NB4 (cell line): ENCODE measurements at places on chromosomes 7 and 10.

- no peak for DNase-seq
Observed at GRCh38 chr7:127715901-127716300, 63.9 kb downstream of the SND1 start.

DNA sequence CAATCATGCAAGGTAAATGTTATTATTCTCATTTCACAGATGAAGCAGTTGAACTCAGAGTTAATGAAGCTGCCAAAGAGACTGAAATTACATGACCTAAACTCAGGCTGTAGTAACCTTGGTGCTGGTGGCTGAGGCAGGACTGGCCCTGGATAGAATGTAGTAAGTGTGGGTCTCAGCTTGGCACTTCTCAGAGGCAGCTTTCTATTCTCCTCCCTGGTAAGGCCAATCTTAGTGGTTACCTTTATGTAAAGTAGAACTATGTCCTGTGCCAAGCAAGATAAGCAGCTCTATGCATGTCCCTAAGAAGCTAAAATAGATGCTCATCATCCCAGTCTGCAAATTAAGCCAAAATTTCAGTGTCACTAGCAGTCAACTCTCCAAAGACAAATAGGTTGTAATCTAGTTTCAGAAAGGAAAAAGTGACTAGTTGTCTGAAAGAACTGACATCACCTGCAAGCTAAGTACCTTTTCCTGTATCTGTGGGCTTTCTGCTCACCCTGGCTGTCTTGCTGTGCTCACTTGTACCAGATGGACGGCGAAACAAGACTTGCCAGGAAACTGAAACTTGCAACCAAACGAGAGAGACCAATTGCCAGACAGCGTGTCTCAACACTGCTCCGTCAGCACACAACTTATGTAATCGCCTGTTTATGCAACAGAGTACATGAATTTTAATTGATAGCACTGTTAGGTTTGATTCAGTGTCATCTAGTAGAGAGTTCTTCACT is 43.7 kb downstream of the CH25H start:
- peak; percentile 73 for DNase-seq

DNA sequence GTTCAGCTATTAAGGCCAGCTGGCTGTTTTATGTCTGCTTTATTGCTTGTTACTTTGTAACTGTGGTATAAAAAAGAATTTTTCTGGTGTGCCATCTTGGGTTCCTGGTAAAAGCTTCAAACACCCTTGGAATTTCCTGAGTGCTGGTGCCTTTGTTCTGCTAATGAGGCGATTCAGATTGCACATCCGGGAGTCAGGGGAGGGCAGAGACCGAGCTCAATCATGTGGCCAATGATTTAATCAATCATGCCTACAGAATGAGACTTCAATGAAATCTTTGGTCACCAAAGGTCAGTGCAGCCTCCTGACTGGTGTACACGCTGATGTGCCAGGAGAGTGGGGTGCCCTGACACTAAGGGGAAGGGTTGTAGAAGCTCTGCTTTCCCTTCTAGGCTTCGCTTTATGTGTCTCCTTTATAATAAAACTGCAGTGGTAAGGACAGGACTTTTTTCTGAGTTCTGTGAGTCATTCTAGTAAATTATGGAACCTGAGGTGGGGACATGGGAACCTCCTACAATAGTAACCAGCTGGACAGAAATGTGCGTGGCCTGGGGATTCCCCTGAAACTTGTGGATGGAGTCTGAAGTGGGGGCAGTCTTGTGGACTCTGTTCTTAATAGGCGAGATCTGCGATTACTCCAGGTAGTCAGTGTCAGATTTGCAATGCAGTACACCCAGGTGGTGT is 69.4 kb upstream of the OGDHL start:
- no peak for DNase-seq

DNA sequence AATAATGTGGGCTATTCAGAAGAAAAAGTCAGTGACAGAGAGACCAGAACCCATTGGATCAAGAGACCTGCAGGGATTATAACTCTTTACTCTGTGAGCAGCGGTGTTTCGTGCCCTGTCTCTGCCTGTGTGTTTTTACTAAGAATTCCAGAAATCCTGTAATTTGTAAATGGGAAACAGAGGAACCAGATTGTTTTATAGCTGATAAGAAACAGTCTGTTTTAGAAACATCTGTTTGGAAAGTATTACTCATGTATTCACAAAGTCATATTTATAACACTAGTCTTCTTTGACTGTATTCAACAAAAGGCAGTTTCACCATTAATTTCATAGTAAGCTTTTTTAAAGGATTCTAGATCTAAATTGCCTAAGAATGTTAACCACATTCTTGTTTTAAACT is 30.0 kb upstream of the VDAC2 start:
- no peak for DNase-seq

DNA sequence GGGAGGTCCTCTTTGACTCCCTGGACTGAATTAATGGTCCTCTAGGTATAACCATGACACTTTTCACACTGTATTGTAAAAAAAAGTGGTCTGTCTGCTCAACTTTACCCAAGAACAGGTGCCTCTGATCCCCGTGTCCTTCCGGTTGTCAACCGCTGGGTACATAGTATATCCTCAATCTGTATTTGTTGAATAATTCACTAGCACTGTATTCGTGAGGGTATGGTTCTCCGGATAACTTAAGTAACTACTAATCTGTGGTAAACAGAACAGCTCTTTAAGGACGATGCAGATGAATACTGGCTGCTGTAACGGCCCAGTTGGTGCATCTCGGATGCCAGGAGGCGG is 472 bp upstream of the ADAM22 start:
- no peak for DNase-seq

DNA sequence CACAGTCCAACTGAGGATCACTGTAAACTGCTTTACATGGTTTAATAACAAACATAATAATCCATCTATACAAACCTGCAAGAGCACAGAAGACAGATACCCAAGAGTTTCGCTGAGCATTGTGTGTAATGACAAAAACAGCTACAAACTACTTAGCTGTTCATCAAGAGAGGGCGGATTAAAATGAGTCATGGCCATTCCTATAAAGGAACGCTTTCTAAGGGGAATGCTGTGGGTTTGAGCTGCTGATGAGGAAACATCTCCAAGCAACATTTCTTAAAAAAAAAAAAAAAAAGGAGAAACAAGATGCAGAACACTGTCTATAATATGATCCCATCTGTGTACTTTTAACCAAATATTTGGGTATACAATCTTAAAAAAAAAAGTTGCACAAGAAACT is 33.8 kb downstream of the VOPP1 start:
- no peak for DNase-seq

DNA sequence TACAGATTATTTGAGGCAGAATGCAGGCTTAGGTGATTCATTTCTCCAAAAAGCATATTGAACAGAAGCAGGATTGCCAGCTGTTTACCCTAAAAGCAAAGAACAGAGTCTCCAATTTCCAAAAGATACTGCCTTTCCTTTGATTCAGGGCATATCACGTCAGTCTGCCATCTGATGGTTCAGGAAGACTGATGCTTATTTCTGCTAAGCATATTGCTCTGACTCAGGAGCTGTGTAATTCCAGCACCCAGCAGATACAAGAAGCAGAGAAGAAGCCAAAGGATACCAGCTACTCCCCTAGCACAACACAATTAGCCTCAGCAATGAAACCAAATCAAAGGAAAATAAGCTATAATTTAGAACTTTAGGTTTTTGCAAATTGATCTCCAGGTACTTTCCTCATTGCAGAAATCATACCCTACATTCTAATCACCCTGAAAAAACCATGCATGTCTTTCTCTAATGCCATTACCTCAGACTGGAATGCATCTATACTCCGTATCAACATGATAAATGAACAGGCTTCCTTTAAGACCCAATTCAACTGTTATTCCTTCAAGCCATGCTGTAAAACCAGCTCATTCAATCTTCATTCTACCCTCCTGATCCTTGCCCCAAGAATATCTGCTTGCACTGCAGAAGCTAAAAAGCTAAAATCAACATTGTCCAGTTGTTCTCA is 55.1 kb downstream of the ABI1 start:
- DNase-seq: no peak

DNA sequence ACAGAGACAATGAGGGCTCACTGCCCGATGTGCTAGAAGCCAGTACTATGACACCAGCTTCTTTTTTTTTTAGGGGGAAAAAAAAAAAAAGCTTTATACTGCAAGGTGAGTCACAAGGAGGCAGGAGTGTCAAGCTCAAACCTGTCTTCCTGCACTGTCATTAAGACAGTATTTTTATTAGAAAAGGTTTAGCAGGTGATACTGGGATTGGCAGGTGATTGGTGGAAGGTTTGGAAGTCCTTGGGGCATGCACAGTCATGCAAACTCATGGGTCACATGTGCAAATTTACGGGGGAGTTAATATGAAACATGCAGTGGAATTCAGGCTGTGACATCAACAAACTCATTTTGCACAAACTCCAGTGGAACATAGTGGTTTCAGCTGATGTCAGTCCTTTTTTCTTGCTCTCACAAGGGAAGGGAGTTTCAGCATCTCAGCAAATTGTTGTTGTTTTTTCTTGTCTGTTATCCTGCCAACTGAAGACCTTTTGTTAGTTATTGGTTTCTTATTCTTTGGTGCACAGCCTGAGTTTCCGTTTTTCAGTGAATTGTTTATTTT is 530.6 kb downstream of the ANKRD7 start:
- DNase-seq: no peak

- no peak for DNase-seq
Observed at GRCh38 chr10:18205098-18205834, 65.0 kb downstream of the CACNB2 start.

DNA sequence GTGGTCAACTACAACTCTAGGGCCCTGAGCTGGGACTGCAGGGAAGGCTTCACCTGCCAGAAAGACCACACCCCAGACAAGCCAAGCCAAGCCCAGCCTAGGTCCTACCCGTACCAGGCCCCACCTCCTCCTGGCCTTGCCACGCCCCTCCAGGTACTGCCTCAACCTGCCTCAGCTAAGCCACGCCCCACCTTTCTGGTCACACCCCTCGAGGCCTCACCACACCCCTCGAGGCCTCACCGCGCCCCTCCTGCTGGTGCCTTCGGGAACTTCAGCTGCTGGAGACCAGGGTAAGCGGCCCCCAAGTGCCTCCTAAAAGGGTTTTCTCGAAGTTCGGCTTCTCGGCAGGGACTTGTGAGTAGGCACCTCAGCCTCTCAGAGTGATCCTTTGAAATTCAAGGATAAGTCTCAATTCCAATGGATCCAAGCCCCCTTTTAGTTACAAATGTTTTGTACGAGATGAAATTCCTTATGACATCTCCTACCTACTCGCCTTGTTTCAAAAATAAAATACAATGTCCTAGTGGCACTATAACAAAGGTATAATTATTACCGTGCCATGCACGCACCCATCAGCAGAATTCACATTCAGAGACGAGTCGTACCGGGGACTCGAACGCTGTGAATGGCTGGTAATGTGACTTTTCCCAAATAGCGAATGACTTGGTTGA is 171.2 kb downstream of the ARHGAP21 start:
- peak; percentile 4 for DNase-seq

GRCh38 chr10:59876695-59877094 is 29.7 kb downstream of the CCDC6 start:
- no peak for DNase-seq

GRCh38 chr7:92375013-92375412 is 72.3 kb upstream of the GATAD1 start:
- no peak for DNase-seq
